ENCODE measurements at places on chromosomes 7 and 10.

DNA sequence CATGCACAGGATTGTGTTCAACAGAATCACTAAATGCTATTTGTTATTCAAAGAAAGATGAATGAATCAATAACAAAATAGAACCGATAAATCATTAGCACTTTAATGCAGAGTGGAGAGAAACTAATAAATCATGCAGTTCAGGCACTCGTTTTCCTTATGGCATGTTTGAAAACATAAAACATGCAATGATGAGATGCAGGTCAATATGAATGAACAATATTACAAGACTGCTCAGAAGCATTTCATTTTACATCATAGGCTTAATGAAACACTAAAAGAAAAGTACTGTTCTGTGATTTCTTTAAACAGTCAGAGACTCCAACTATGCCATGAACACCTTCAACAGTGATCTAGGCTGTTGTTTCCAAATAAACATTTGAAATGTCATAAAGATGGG is 158.1 kb upstream of the ETV1 start:
- DNase-seq = no peak

DNA sequence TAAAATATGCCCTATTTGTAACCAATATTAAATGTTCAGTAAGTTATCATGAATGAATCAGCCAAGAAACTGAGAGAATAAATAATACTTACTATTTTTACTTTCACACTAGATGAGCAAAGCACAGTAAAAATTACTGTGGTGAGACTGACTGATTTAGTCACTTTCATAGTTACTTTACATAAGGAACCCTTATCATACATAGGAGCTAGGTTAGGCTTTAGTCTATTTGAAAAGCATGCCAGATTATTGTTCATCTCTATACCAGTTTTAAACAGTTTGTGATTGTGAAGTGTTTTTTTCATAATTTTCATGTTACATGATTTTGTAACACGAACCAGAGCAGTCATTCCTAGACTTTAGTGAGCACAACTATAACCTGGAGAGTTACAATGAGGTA is 80.7 kb upstream of the MAGI2 start:
- no peak for DNase-seq

DNA sequence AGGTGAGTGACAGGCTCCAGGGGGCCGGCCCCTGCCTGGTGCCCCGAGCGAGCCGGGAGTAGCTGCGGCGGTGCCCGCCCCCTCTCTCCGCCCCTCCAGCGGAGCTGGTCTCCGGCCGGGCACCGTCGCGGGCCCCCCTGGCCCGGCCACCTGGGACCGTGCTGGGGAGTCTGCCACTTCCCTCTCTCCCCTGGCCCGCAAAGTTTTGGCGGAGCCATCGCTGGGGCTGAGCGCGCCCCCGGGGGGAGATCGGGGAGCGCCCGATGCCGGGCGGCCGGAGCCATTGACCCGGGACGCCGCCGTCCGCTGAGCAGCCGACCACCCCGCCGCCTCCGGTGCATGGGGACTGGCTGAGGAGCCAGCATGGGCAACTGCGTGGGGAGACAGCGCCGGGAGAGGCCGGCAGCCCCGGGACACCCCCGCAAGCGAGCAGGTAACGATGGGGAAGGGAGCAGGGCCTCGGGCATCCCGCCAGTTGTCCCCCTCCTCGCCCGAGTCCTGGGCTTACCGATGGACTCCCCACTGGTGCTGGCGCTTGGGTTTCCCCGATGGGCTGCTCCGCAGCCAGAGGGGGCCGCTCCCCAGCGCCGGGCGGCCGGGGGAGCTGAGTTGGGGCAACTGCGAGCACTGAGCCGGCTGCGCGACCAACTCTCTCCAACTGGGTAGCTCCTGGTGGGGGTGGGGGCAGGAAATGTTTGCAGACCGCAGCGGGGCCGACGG is at the start of gene UBTD1:
Gene UBTD1 (plus strand): TSS at position 84 of the 720 bp plus-strand sequence. CDS start 280 bp downstream, at position 364.
- no peak for DNase-seq

- DNase-seq = no peak
Observed at GRCh38 chr7:77830649-77831355, 32.2 kb downstream of the PHTF2 start.

- no peak for DNase-seq
Observed at GRCh38 chr7:39919646-39920045, 30.4 kb upstream of the CDK13 start.

- no peak for DNase-seq
Observed at GRCh38 chr7:7672545-7673239, 32.1 kb downstream of the UMAD1 start.

GRCh38 chr10:810351-810846 is 120.9 kb upstream of the DIP2C start:
- no peak for DNase-seq

DNA sequence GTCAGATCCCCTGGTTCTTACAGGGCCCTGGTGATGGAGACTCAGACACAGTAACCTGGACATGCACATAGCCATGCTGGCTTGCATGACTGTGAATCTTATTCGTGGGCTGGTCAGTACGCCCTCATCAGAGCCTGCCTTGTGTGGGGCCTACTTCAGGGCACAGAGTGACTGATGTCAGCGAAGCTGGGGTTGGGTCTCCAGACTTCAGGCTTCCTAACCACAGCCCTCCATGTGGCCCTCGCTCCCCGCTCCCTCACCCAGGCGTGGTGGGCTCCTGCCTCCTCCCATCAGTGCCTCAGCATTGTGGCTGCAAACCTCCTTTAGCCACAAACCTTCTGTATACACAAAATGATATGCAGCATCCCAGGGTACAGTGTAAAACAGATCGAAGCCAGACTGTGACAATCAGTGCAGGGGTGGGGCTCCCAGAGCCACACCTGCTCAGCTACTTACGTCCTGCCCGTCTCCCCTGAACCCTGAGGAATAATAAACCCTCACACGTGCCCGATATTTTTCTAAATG is 7.1 kb upstream of the C10orf105 start:
- no peak for DNase-seq

DNA sequence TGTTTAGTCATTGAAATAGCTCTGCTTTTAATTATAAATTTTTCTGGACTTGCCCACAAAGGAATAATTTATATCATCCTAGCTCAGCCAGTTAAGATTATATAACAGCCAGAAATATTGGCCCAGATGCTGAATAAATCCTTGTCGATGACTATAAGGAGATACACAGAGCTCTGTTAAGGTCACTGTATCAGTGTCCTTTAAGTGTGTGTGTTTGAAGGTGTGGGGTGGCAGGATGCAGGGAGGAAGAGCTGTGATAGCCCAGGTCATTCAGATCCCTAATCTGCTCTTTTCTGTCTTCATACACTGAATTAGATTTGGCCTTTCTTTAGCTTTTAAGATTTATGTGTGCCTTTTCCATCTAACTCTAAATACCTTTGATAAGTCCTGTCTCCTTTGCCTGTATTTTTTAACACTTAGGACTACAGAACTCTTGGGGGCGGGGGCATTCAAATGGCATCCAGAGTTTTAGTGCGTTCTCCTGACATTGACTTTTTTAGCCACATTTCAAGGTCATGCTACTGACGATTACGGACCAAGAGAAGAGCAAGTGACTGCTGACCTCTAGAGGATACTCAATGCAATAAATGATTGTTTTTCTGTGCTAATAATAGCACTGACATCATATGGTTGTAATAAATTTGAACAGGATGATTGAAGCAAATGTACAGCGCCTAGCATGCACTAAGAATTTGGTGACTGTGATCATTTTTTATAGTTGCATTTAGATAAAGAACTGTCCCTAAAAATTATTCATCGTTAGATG is 172.3 kb downstream of the CACNB2 start:
- DNase-seq = peak; percentile 6

DNA sequence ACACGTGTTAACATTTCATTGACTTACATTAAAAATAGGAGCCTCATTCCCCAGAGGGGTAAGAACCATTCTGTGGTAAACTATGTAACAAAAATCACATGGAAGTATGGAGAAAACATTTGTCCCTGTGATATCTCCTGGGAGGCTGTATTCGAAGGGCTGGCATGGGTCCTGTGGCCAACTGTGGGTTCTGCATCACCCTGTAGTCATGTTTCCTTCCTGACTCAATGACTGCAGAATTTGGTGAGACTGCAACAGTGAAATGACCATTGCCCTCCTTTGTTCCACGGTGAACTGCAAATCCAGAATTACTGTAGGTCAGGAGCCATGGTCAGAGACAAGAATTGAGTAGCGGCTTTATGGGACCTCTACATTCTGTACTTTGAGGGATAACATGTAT is 3.6 kb upstream of the ZEB1 start:
- DNase-seq = no peak

GRCh38 chr7:14457568-14458453 is 444.7 kb downstream of the DGKB start:
- peak; percentile 12 for DNase-seq

DNA sequence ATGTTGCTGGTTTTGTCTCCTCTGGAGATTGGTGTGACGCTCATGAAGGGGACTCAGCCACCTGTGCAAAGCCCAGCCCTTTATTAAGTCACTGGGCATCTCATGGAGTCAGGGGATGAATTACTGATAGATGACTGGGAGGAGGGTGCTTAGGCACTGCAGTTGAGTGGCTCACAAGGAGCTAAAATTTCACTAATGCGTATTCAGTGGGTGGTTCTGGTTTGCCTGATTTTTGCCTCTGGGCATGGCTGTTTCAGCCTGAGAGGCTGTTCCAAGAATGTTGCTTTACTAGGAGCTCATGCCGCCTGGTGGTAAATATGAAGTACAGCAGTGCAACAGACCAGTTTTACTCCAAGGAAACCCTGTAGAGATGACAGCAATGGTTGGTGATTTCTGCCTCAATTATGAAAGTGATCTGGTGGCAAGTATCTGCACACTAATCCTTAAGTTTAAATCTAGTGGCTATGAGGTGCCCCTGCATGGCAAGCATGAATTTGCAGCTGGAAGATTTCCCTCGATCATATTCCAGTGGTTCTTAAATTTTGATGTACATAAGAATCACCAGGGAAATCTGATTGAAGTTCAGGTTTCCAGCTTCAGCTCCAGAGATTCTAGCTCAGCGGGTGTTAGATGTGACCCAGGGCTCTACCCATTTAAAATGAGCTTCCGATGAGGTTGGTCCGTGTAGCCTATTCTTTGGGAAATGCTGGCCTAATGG is 19.9 kb downstream of the ACTA2 start:
- peak; percentile 71 for DNase-seq

GRCh38 chr7:4663239-4664018 is 18.7 kb upstream of the FOXK1 start:
- no peak for DNase-seq

GRCh38 chr7:100687751-100688300 is 6.2 kb downstream of the GIGYF1 start:
- no peak for DNase-seq

All from BJ (cell line).